Thoracic aorta (tissue), 2 donors: ENCODE measurements at places on chromosomes 4 and X. TPM values are rescaled to one million over a fixed set of nuclear protein-coding genes. Genes with fewer than 3 reads are reported as not detected.

- no peak for DNase-seq
Measured at GRCh38 chrX:101391831-101392230, 1.0 kb downstream of the RPL36A start.

DNA sequence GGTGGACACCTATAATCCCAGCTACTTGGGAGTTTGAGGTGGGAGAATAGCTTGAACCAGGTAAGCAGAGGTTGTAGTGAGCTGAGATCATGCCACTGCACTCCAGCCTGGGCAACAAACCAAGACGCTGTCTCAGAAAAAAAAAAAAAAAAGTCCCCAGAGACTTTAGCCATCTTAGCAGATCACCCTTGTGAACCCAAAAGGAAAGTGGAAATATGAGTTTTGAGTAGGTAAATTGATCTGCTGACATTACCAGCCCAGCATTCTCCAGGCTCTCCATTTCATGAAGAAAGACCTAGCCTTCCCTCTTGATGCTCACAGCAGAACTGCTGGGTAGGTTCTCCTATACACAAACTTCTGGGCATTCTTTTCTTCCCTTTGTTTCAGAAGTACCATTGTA is 24.5 kb upstream of the HNRNPD start:
- DNase-seq, result no peak

- no peak for DNase-seq
Measured at GRCh38 chr4:158461336-158461735, 60.3 kb upstream of the RXFP1 start.

DNA sequence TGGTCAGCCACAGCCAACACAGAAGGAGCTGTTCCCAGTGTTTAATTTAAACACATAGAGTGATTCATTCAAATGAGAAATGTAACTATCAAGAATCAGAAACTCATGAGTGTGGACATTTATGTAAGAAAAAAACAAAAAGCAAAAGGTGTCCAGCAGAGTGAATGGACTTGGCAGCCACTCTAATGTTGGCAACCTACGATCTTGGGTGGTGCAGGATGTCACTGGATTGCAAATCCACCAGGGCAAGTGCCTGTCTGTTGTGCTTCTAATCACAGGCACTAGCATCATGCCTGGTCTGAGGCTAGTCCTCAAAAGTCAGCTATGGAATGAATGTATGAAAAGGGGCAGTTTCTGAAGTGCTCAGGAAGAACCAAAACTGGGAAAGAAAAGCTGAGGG is 277.7 kb upstream of the CLNK start:
- DNase-seq, result no peak

- DNase-seq, result no peak
Measured at GRCh38 chr4:143618811-143619210, 81.7 kb downstream of the FREM3 start.

DNA sequence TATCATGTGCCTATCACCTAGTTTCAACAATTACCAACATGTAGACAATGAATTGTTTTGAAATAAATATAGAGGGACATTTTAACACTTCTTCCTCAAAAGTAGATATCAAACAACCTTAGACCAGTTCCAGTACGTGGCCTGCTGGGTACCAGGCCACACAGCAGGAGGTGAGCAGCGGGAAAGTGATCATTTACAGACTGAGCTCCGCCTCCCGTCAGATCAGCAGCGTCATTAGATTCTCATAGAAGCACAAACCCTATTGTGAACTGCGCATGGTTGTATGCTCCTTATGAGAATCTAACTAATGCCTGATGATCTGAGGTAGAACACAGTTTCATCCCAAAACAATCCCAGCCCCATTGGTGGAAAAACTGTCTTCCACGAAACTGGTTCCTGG is 6.5 kb downstream of the BBS7 start:
- no peak for DNase-seq

GRCh38 chrX:130418066-130418465 is 16.3 kb downstream of the RBMX2 start:
- DNase-seq, result no peak

DNA sequence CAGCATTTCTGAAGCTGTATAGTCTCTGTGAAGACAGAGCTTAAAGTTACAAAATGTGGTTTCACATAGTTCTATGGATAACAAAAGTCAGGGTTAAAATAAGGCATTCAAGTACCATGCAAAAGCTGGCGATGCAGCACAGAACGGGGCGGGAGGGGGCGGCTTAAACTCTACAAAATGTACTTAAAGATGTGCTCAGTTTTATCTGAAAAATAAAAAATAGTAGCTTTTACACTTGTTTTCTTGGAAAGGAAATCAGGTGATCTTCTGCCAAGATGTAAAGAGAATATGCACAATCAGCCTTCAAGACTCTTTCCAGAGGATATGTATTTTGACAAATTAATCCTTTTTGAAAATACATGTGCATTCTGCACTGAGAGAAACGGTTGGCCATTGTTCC is 301.7 kb upstream of the EMCN start:
- no peak for DNase-seq

DNA sequence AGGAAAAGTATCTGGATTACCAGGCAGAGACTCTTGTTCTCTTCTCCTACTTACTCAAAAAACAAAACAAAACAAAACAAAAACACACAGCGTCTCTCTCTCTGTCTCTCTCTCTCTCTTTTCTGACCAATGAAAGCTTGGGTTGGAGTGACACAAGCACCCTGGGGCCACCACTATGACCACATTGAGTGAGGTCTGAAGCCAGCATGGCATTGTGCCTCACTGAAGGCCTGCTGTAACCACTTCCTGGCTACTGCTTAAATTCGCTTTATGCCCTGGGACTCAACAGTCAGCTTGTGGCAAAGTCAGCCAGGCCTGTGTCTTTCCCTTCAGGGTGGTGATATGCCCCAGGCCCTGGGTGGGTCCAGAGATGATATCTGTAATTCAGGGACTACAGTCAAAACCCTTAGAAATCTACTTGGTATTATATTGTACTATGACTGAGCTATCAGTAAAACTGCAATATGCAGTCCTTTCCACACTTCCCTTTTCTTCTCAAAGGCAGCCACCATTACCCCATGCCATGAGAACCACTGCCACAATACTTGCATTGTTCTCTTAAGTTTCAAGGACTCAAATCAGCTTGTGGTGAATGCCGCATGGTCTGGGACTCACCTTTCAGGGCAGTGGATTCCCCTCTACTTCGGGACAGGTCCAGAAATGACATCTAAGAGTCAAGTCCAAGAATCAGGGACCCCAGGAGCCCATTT is 606.8 kb upstream of the KLHL4 start:
- DNase-seq, result no peak

DNA sequence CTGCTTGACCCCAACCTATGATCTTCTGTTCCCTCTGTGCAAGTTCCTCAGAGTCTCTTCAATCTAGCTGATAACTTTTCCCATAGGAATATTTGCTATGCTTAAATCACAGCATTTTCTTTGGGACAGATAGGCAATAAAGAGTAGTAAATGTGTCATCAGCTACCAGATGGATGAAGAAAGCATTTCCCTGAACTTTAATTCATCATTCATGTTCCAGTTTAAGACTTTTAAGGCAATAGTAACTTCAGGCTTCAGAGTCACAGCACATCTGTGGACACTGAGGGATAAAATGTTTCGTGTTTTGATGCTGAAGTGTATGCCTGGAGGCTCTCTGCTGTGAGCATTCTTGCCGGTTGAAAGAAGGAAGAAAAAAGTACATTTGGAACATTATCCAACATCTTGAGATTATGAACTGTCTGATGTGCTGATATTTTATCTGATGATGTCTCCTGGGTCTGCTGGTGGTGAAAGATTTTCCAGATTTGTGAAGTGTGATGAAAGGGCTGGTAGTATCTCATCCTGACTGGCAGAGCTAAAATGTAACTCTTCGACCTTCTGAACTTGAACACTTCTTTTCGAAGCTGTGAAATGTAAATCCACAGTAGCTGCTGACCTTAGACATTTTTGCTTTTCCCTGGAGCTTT is 133.7 kb downstream of the DCLK2 start:
- DNase-seq, result no peak

DNA sequence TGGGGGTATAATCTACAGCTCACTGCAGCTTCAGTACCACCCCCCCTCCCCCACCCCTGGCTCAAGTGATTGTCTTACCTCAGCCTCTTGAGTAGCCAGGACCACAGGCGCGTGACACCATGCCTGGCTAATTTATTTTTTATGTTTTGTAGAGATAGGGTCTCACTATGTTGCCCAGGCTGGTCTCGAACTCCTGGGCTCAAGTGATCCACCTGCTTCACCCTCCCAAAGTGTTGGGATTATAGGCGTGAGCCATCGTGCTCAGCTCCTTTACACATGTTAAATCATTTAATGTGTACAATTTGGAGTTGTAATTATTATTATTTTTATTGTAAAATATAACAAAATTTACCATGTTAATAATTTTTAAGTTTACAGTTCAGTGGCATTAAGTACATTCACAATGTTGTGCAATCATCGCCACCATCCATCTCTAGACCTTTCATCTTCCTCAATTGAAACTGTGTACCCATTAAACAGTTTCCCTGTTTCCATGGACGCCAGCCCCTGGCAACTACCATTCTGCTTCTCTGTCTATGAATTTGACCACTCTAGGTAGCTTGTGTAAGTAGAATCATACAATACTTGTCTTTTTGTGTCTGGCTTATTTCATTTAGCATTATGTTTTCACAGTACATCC is 6.1 kb downstream of the SLAIN2 start:
- no peak for DNase-seq

DNA sequence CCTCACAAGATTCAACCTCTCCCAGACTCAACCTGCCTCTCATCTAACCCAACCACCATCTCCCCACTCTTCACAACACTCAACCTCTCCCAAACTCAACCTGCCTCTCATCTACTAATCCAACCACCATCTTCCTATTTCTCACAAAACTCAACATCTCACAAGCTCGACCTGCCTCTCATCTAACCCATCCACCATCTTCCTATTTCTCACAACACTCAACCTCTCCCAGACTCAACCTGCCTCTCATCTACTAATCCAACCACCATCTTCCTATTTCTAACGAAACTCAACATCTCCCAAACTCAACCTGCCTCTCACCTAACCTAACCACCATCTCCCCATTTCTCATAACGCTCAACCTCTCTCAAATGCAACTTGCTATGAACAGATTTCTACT is 29.8 kb downstream of the FAT1 start:
- DNase-seq, result no peak

DNA sequence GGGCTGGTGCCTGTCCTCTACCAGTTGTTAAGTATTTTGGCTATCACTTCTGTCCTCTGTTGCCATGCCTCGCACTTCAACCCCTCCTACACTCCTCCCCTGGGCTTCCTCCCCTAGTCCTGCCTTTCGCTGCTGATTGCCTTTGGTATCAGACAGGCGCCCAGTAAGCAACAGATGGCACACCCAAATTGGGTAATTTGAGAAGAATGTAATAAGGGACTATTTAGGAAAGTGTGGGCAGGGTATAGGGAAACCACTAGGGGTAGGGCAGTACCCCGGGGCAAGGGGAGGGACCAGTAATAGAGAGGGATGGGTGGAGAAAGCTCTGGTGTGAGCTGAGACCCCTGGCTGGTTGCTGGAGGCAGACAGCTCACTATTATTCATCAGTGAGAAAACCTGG is 172.7 kb upstream of the USP9X start:
- DNase-seq, result no peak

GRCh38 chrX:102077426-102077825 is 48.1 kb upstream of the TCEAL2 start:
- no peak for DNase-seq

DNA sequence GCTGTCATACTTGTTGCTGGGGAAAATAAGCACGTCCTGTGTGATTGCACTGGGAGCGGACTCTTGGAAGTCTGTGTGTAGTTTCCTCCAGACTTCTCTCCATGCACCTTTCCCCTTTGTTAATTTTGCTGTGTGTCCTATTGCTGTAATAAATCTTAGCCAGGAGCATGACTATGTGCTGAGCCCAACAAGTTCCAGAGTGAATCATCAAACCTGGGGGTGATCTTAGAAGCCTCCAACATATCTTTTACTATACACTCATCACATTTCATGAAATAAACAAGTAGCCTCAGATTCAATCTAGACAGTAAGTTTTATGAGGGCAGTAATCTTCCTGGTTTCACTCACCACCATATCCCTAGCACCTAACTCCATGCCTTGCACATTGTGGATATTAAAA is 43.3 kb upstream of the FGF13 start:
- no peak for DNase-seq

DNA sequence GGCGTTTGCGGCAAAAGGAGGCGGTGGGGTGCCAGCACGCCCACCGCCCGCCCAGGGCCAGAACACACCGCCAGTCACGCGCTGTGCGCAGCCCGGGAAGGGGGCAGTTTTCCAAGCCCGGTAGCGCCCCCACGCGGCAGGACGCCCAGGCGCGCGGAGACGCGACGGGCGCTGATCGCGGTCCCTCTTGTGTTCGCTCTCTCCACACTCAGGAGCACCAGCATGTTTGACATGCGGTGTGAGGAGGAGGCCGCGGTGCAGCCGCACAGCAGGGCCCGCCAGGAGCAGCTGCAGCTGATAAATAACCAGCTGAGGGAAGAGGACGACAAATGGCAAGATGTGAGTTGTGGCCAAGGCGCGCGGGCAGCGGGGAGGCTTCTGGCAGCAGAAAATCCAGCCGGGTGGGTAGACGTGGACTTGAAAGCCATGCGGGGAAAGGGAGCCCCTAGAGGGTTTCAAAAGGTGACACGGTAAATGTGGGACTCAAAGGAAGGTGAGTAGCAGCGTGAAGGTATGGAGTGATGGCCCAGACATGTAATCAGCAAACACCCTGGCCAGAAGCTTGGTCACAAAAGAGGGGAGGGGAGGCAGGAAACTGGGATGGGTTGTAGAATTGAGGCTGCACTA is 104.1 kb downstream of the PHOX2B start:
- DNase-seq, result no peak

DNA sequence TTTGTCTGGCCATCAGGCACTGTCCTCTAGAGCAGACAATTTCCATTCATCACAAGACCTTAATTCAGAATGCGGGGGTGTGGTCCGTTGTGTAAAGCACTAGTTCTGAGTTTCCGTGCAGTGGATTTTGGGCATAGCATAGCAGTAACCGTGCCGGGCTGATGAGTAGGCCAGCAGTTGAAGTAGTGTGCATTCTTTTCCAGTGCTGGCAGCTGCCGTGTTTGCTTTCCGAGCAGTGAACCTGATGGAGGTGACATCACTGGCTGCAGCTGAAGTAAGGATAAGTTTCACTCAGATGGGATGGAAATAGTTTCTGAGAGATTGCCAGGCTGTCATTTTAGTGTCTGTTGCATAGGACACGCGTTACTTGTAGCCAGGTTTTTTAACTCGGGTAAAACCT is 107.0 kb upstream of the STIM2 start:
- DNase-seq, result peak; percentile 3

GRCh38 chrX:13334491-13334890 is 14.6 kb upstream of the ATXN3L start:
- no peak for DNase-seq

- DNase-seq, result no peak
Measured at GRCh38 chrX:129754056-129755024, 15.6 kb downstream of the XPNPEP2 start.

SLC25A14 gene
- total RNA-seq, result 10.6 TPM

LNX1 gene
- 24.1 TPM for total RNA-seq

SLC10A4 gene
- total RNA-seq, result 0.27 TPM

DGAT2L6 gene
- total RNA-seq, result not detected

NHSL2 gene
- total RNA-seq, result 15.0 TPM

ARHGAP36 gene
- total RNA-seq, result not detected

MAP9 gene
- 12.9 TPM for total RNA-seq

BEND2 gene
- total RNA-seq, result not detected

EXOC1L gene
- not detected for total RNA-seq

RBM3 gene
- total RNA-seq, result 230 TPM

CITED1 gene
- not detected for total RNA-seq

SMIM10 gene
- 14.6 TPM for total RNA-seq

SPRY1 gene
- total RNA-seq, result 215 TPM
